AML-193 (cell line): ENCODE measurements at places on chromosomes 16 and 17.

GRCh38 chr16:13793841-13794409 is 126.0 kb upstream of the ERCC4 start:
- DNase-seq, result no peak

DNA sequence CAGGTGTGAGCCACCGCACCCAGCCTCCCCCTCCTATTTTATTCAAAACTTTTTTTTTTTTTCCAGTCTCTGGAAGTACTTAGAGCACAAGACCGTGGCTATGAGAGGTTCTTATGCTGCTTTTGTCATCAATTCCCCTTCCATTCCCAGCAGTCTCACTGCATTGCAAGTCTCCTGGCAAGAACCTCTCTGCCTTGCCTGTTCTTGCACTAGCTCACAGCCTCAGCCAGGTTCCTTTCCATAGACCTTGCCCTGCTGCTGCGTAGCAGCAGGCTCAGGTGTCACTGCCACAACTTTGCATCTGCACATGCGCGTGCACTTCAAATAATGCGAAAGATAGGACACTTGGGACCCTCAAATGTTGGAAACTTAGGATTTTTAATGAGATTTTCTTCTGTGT is 15.6 kb downstream of the ATP6V0A1 start:
- DNase-seq, result no peak

- DNase-seq, result no peak
These were observed 33.2 kb downstream of the SPHK1 start for GRCh38 chr17:76417499-76418143.

GRCh38 chr17:44934745-44935105 is 12.8 kb downstream of the KIF18B start:
- no peak for DNase-seq

DNA sequence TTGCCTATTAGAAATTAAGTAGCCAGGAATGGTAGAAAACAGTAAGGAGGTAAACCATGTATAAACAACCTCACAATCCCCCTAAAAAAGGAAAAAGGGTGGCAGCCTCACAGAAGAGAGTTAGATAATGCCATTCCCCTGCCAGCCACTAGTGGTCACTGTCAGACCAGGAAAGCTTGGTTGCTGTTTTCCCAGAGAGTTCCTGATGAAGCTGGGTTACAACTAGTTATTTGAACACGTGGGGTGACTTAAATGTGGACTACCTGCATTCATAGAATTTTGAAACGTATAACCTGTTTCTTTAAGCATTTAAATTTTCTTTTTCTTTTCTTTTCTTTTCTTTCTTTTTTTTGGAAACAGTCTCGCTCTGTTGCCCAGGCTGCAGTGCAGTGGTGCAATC is 5.8 kb downstream of the GPRC5C start:
- DNase-seq, result peak; percentile 59

DNA sequence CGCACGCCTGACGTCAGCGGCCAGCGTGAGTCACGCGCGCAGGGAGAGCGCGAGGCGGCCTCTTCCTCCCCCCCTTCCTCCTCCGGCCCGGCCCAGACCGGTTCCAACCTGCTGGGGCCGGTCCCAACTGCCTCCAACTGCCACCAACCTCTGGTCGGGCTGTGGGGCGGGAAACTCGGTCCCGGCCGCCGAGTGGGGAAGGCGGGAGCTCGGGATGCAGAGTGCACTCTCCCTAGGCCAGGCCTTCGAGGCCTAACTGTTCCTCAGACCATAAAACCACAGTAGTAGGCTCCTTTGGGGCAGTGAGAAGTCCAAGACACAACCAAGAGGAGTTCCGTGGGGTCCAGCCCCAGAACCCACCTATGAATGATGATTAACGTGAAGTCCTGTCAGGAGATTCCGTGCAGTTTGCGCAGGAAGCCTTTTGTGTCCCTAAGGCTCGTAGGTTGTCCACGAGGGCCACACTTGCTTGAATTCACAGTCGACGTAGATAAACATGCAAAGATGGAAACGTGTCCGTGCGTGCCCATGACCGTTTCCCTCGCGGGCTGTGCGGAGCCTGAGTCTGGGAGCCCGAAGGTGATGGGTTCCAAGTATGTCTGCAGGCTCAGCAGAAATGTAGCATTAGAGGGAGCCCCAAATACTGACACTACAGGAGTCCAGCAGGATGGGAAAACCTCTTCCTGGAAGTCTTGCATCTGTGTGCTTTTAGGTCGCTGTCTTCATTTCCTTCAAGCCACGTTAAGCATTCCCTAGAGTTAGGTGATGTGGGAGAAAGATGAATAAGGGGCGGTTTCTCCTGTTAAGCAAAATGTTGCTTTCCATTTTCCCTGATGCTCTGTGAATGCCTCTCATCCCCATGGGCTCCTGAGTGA is 647 bp downstream of the UNK start:
- DNase-seq, result peak; percentile 97

- no peak for DNase-seq
These were observed 120.2 kb upstream of the HS3ST2 start for GRCh38 chr16:22693638-22694340.

DNA sequence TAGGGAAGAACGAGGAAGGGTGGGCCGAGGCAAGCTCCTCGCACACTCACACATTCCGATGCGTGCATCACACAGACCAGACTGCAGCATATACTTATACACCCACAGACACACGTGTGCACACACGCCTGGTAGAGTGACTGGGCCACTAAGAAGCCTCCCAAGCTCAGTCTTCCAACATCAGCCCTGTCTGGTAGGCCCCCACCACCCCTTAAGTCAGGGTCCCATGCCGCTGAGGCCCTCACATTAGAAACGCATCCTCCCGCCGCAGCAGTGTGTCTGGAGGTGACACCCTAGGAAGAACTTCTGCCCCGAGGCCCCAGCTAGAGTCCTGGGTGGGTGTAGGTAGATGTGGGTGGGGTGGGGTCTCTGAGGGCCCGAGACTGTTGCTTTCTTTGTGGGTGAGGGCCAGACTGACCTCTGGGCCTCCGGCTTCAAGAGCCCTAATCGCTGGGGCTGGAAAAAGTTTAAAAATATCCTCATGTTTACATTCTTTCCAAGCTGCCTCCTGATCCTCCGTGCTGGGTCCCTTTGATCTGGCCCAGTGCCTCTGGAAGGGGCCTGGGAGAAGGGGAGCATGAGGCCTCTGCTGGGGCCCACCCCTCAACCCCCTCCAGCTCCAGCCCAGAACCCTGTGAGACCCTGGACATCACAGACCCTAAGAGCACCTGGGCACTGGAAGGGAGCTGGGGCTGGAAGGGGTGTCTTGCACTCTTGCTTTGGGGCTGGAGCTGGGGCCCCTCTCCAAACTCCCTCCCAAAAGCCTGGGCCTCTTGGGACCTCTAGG is 13.6 kb downstream of the CDH16 start:
- DNase-seq, result no peak

DNA sequence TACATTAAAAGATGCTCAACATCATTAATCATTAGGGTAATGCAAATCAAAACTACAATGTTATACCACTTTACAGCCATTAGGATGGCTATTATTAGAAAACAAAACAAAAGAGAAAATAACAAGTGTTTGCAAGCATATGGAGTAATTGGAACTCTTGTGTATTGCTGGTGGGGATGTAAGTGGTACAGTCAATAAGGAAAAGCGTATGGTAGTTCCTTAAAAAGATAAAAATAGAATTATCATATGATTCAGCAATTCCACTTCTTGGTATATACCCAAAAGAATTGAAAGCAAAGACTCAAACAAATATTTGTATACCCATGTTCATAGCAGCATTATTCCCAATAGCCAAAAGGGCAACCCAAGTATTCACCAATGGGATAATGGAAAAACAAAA is 1.4 kb upstream of the CAPNS2 start:
- no peak for DNase-seq

DNA sequence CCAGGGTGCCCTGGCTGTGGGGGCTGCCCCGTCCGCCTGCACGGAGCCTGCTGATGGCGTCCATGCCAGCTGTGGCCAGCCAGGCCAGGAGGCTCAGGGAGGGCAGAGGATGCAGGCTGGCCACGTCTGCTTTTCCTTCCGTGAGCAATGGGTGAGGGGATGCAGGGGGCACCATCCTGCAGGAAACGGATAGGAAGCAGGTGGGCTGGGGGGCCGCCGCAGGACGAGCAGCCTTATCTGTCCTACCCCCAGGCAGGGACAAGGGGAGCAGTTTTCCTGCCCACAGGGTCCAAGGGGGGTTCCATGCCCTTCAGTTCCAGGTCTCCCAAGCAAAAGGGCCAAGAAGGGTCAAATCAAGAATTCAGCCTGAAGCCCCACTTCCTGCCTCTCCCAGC is 6.8 kb downstream of the DUS1L start:
- no peak for DNase-seq
